Vein endothelial cell (primary cell): ENCODE measurements at places on chromosomes 5 and 9. TPM values are rescaled to one million over a fixed set of nuclear protein-coding genes. Genes with fewer than 3 reads are reported as not detected.

SMU1 gene
- total RNA-seq, result 26.8 and 31.5 TPM in 2 replicates

SHOC1 gene
- not detected in 2 replicates for total RNA-seq

SLC34A1 gene
- not detected in 2 replicates for total RNA-seq

BSPRY gene
- total RNA-seq, result not detected in 2 replicates

PCDH12 gene
- 32.7 and 55.6 TPM in 2 replicates for total RNA-seq
